ENCODE measurements at places on chromosomes 12 and 14.

GRCh38 chr12:129049917-129050316 lies 196.6 kb downstream of the GLT1D1 start:
- H3K27ac ChIP-seq = no peak overlapping the region
- no peaks in the 10 kb centered on the region for H3K4me1 ChIP-seq
- no peak for DNase-seq
- no peaks in the 10 kb centered on the region for H3K36me3 ChIP-seq
- no peak overlapping the region for H3K4me3 ChIP-seq

DNA sequence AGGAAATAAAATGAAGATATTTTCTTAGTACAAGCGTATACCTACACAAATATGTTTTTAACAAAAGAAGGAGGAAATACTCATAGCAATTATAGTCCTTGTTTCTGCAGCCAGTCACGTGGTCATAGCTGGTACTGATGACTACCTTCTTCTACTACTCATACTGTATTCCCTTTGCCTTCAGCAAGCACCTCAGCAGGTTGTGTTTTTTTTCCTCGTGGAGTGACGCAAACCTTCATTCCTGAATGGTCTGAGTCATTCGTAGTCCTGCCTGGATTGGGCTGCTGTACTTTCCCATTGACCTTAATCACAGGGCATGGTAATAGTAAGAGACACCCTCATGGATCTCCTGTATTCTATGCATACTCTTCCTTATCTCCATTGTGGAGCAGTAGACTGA lies 25.7 kb upstream of the SLC16A7 start:
- no peaks in the 10 kb centered on the region for H3K4me1 ChIP-seq
- no peak overlapping the region for H3K4me3 ChIP-seq
- no peak for DNase-seq
- no peak overlapping the region for H3K27ac ChIP-seq
- H3K27me3 ChIP-seq = no peaks in the 10 kb centered on the region

DNA sequence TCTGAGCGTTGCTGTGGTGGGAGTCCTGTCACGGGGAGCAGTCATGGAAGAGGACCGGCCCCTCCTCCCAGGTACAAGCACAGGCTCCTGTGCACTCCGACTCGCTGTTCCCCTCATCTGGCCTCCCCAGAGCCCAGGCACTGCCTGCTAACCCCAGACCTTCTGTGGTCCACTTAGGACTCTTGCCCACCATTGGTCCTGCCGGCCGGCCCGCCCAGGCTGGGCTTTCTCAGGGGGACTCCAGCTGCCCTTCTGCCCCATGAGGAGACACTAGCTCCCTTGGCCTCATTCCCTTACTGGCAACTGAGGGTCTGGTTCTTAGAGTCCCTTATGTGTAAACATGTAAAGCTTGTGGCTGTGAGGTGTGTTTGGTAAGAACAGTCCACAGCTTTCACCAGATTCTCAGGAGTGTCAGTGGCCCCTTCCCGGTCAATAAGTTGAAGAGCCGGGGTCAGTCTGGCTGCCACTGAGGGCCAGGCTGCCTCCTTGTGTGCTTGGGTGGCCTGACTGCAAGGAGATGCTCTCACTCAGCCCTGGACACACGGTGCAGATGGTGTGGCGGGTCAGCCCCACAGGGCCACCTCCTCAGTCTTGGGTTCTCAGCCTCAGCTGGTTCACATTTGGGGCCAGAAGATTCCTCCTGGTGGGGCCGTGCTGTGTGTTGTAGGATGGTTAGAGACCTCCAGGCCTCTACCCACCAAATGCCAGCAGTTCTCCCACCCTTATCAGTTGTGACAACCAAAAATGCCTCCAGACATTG lies 43.6 kb downstream of the DDX51 start:
- no peak for DNase-seq
- H3K4me1 ChIP-seq = peaks cover 2% of the 10 kb centered on the region
- H3K4me3 ChIP-seq = no peak overlapping the region
- no peak overlapping the region for H3K27ac ChIP-seq

DNA sequence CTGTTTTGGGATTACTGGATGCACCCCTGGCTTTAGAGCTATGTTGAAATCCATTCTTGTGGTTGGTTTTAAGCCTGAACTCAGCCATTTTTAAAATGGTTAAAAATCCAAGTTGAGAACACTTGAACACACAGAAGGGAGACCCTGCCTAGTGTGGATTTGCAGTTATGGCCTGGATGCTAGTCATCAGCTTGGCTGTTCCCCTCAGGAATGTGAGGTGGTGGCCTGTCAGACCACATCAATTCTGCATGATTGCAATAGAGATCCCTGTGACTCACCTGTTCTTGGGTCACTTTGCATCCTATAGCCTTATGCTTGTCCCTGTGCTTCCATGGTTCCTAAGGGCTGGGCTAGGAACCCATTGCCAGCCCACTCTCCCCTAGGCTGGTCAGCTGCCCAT lies 454.1 kb downstream of the ATP23 start:
- no peak overlapping the region for H3K4me3 ChIP-seq
- no peaks in the 10 kb centered on the region for H3K4me1 ChIP-seq
- DNase-seq = no peak
- no peaks in the 10 kb centered on the region for H3K36me3 ChIP-seq

All from effector memory CD8-positive, alpha-beta T cell (primary cell).